Stimulated activated naive CD4-positive, alpha-beta T cell treated with Interleukin-2 at 50 U/mL for 16 hours (primary cell): ENCODE measurements at places on chromosomes 11 and 22.
A peak's percentile ranks its signal among the peaks of the same experiment; 100 is the strongest.

DNA sequence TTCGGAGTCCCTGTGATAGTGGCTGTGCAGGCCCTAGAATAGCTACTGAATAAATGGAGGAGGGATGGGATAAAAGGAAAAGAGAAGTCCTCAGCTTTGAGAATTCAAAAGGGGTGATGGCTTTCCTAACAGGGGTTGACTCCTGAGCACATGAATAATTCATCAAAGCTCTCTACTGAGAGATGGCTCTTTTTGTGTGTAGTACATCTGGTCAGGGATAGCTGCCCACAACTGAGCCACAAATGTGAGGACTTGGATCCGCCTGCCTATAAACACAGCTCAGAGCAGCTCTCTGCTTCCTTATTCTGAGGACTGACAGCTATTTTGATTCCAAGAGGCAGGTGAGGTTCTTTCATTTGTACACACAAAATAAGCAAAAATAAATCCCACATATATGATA lies 82.3 kb downstream of the USP35 start:
- no peak for DNase-seq

DNA sequence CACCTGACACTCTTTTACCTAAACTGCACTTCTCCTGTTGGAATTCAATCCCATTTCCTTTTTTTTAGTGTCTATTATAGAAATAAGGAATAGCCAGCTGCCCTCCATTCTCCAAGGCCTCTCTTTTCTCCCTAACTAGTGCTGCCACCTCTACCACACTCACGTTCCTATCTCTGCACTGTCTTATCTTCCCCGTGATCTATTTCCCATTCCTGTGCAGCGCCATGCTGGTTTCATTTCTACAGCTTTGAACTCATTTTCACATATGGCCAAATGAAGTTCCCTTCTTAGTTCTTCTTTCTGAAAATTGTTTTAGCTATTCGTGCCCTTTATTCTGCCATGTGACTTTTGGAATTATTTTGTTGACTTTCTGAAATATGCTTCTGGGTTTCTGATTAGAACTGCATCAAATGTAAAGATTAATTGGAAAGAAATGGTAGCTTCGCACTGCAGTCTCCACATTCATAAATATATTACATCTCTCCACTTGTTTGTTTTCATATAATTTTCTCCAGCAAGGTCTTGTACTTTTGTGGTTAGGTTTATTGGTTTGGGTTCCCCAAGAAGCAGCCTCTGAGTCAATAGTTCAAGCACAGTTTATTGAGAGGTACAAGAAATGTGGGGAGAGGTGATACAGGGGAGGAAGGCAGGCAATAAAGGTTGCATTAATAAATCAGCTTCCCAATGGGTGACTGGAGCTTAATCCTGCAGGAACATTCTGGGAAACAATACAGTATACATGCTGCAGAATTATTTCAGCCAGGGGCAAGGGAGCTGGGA lies 43.7 kb upstream of the DRD2 start:
- DNase-seq, result no peak

DNA sequence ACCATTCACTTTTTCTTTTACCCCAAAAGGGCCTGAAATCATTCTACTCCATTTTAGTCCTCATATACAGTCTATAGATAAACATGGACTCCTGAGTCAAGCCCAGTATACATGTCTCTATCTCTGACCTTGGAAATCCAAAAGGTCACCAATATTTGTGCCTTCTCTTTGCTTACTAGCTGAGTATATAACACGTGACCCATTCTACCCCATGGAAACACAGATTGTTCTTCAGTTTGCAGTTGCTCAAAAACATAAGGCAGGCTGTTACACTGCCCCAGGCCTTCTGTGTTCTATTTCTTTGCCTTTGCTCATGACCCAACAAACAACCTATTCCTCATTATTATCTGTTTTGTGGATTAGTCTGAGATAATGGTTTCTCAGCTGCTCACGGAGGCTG lies 5.8 kb downstream of the NRIP3 start:
- no peak for DNase-seq

GRCh38 chr11:90448256-90448655 lies 225.4 kb upstream of the CHORDC1 start:
- no peak for DNase-seq

DNA sequence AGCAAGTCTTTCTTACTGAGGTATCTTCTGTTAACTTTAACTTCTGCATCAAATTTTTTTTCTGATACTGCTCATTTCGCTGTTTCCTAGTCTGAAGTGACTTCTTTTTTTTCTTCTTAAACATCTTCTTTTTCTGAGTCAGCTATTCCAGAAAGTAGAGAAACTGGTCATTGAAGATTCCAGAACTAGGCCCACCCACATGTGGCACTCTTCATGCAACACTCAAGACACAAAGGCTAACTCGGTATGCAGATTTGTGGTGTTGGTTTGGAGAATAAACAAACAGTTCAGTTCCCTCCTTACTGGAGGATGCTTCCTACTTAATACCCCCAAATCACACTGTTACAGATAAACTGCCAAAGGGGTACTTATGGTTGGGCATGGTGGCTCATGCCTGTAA lies 25.2 kb upstream of the MTCH2 start:
- no peak for DNase-seq

GRCh38 chr11:36822829-36823228 lies 224.8 kb upstream of the RAG2 start:
- DNase-seq, result no peak

GRCh38 chr22:40408718-40409612 lies 38.6 kb downstream of the SGSM3 start:
- DNase-seq, result no peak

GRCh38 chr11:77207019-77207485 lies 79.0 kb downstream of the MYO7A start:
- no peak for DNase-seq

- DNase-seq, result no peak
Observed at GRCh38 chr11:121534131-121535093, 81.6 kb upstream of the SORL1-AS1 start.

GRCh38 chr11:121119440-121119839 lies 18.4 kb downstream of the TECTA start:
- no peak for DNase-seq

DNA sequence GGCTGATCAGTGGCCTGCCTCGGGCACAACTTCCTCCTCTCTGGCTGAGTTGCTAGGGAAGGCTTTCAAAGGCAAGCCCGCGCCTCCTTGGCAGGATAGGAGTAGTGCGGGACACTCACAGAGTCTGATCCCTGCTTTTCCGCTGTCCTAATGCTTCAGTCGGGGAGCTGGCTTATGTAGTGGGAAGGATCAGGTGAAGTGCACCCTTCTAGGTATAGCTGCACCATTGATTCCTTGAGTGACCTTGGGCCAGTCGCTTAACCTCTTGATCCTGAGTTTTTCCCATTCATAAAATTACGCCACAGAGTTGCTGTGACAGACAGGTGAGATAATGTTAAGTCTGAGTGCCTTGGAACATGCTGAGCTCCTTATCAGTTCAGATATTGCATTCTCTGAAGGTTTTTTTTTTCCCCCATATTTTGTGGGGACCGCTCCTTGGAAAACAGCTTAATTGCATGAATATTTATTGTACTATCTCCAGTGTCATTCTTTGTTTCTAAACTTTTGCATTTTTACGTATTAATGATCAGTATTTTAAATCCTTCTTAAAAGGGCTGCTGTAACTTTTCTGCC lies 961 bp downstream of the IPO7 start:
- no peak for DNase-seq

DNA sequence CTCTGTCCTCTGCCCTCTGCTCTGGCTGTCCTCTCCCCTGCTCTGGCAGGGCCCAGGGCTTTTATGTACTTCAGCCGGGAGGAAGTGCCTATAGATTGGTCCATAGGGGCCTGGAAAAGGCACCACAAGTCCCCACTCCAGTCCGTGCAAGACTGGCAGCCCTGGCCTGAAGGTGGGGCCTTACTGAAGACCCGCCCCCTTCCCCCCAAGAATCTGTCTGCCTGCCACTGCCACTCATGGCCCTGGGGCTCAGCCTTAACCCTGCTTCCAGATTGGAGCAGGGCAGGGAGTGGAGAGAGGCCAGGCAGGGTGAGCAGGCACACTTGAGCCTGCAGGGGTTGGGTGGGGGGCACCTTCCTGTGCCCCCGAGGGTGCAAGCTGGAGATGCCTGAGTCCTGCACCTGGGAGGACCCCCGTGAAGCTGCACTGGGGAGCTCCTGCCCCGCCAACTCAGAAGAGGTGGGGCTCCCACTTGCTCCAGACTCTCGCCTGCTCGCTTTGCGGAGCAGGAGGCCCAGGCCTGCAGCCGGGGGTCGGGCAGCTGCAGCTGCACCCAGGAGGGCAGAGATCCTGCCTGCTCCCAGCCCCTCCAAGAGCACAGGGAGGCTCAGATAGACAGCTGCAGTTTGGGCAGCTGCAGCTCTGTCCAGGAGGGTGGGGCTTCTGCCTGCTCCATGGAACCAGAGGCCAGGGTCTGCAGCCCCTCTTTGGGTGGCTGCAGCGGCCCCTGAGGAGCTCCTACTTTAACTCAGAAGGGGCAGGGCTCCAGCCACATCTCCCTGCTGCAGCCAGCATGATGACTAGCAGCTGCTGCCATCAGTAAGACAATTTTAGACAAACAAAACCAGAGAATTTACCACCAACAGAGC lies 51.0 kb upstream of the SC5D start:
- no peak for DNase-seq

- DNase-seq, result no peak
Observed at GRCh38 chr22:50015451-50016307, 3.1 kb upstream of the IL17REL start.

DNA sequence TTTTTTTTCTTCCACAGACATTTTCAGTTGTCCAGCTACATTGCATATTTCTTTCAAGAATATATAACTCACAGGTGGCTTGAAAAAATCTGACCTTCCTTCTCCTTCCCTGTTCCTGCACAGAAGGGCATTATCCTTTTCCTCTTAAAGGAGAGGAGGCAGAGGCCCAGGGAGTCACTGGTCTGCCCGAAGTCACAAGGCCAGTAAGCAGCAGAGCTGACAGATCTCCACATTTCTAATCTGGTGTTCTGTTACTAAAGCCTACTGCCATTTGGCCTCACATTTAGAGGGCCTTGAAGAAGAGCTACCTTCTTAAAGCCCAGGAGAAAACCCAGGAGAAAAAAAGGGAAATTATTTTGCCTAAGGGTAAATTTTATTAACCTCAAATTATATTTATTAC lies 12.3 kb downstream of the ENDOD1 start:
- DNase-seq, result no peak

GRCh38 chr11:19910931-19911330 lies 198.3 kb downstream of the NAV2 start:
- no peak for DNase-seq

DNA sequence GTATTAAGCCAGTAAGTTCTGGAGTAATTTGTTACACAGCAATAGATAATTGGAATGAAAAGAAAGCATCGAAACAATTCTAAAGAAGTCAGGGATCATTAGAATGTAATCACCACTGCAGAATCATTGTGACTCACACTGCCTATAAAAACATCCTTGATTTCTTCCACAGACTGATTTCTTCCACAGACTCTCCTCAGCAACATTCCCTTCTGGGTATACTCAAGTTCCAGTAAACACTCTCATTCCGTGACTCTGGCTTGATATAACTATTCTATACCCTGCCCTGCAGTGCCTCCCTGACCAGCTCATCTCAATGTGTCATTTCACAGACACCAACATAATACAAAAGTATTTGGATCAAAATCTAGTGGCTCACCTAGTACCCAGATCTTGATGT lies 120.5 kb downstream of the BBOX1 start:
- no peak for DNase-seq

- DNase-seq, result no peak
Observed at GRCh38 chr11:116980136-116980793, 118.0 kb downstream of the SIK3 start.

GRCh38 chr22:41447435-41448188 lies 1.0 kb upstream of the TOB2 start:
- peak; percentile 50 for DNase-seq
